Renal cortex interstitium (tissue), 15 donors: ENCODE measurements at places on chromosomes 16 and 17.

- no peak for DNase-seq
Observed at GRCh38 chr16:47142486-47142820, 1.3 kb downstream of the NETO2 start.

- no peak for DNase-seq
Observed at GRCh38 chr17:78019976-78020716, 61.6 kb downstream of the TNRC6C start.

DNA sequence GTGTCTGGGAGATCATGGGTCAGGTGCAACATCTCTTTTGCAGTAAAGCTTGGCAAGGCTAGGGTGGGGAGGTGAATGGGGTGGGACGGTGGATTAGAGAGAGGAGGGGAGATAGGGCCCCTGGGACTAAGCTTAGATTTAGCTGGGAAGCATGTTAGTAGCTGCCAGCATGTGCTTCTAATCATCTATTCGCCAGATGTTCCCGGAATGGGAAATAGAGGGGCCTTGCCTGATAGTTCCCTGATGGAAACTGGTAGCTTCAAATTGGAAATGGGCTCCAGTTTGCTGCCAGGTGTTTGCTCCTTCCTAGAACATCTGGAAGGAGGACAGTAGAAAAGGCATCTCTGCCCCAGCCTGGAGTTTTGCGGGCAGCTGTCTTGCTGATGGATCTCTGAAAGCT, 176.1 kb downstream of the CCDC182 start:
- no peak for DNase-seq

- no peak for DNase-seq
Observed at GRCh38 chr16:2597560-2597902, 59.7 kb downstream of the PDPK1 start.
